ENCODE measurements at places on chromosomes 1 and 21.
A peak's percentile ranks its signal among the peaks of the same experiment; 100 is the strongest.

- no peak for DNase-seq
Observed at GRCh38 chr1:77829851-77830250, 50.4 kb downstream of the MIGA1 start.

DNA sequence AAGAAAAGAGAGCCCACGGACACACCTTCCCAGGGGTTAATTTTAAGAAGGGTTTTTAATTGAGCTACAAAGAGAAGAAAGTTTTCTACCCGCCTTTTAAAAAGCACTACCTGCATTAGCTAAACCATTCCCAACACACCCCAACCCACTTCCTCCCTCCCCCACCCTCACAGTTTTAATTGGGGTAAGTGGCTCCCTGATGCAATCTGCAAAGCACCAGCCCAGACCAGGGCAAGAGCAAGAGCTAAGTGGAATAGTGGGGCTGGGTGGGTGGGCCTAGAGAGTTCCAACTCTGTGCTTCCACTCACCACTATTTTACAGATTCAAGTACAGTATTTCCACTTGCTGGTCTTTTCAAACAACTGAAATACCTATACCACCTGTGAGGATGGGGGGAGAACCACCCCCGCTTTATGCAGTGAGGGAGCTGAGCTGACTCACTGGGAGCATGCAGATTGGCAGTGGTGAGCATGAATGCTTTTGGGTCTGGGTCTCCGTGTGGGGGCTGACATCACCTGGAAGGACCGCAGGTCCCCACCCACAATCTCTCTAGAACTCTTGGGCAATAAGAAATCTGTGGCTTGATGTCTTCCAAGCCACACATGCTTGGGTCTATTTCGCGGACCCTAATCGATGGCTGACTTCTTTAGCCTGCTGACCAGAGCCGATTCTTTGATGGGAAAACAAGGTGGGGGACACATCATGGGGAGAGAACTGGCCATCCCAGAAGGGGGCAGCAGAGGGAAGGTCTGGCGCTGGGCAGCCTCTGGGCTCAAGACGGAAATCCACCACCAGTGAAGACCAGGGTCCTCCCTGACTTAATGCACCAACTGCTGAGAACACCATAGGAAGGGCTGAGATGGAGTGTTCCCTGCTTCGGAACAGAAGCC, 95.5 kb downstream of the SSBP3 start:
- DNase-seq, result peak; percentile 21

GRCh38 chr21:15731243-15731613, 1.4 kb downstream of the USP25 start:
- no peak for DNase-seq

DNA sequence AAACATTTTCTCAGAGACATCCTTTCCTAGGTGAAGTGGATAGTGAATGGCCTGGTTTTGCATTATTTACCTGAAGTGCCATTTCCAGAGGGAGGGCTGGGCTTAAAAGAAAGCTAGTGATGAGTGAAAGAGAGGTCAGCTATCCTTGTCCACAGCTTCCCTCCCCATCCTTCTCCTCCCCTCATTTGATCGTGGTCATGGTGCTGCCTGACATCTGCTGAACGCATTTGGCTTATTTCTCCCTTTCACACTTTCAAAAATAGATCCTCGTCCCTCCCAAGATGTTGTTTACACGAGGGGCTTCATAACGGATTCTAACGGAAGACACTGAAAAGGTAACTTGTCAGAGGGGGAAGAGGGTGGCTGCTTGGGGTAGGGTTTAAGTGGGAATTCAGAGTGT, 66.1 kb downstream of the PRRX1 start:
- no peak for DNase-seq

DNA sequence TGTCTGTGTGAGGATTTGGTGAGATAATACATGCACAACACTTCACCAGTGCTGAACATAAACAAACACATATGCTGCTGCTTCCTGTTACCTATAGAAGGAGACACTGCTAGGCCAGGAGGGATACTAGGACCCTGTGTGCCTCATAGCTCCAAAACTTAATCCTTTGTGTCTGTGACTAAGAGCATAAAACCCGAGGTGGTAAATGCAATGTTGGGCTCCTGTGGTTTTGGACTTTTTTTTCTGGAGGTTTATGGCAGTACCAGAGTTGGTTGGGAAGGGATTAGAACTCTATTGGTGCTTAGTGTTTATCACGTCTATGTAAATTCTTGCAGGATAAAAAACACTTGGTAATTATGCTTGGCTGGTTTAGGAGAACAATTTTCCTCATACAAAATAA, 122.9 kb downstream of the NUF2 start:
- DNase-seq, result no peak

DNA sequence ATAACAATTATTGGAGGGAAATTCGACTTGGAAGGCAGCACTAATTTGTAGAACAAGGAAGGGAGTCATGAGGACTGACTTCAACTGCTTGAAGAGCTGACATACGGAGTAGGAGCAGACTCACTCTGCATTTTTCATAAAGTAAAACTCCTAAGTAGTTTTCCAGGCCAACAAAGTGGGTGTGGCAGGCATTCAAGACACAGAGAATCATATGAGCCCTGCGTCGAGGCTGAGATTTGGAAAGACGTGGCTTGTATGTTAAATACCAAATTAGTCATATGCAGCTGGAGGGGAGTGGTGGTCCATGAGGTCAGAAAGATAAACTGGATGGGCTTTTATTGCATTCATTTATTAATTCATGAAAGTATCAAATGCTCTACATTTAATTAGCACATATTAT, 255.7 kb upstream of the JUN start:
- no peak for DNase-seq

DNA sequence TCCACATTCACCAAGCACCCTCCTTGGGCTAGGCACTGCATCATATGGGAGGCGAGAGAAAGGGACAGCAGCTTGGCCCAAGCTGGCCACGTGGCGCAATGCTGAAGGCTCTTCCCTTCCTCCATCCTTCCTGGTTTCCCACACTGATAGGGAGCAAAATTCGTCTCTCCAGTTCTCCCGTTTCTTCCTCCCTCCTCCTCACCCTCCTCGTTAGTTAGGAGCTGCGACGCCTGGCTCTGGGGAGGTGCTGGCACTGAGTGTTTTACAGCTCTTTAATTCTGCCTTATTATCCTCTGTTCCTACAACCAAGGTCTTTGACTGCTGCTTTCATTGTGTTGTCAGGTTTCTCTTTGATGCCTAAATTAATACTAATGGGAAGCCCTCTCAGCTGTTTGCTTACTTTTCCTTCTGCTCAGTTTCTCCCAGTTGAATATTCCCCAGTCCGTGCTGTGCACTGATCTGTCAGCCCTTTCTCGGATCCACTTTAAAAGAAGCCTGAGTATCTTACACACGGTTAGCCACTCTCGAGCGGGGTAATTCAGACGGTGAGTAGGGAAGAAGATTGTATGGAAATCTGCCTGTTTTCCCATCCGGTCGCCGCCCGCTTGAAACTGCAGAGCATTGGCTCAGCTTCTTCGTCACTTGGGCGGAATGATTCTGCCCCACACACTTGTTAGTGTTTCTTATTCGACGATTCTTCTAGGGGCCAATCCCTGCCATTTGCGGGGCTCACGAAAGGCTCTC, 56.2 kb upstream of the SMYD2 start:
- DNase-seq, result no peak

DNA sequence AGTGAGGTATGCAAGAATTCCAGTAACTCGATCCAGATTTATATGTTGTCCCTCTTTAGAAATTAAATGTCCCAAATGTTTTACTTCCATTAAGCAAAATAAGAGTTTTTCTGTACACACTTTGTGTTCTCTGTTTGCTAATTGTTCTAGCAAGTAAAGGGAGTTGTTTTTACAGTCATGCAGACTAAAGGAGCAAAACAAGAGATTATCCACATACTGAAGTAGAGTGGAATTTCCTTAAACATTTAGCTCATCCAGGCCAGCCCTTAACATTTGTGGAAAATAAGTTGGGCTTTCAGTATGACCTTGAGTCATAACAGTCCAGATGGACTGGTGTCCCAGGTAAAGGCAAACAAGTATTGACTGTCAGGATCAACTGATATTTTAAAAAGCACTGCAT, 44.1 kb upstream of the TINAGL1 start:
- no peak for DNase-seq

DNA sequence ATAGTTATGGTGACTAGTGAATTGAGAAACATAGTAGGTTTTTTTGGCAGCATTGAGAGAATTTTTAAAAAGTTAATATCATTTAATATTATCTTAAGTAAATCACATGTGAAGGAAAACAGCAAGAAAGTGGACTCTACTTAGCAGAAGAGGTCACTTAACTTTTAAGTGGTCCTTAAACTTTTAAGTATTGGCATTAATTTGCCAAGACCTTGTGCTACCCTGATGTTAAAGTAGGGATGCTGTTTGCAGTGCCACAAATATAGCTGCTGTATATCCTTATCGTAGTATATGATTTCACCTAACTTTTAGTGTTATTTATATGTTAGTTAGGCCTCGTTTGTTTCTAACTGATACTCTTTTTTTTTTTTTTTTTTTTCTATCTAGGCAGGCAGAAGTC, 40.2 kb downstream of the SMG7 start:
- no peak for DNase-seq

GRCh38 chr1:223713546-223714420, 1.4 kb downstream of the CAPN2 start:
- peak; percentile 40 for DNase-seq

DNA sequence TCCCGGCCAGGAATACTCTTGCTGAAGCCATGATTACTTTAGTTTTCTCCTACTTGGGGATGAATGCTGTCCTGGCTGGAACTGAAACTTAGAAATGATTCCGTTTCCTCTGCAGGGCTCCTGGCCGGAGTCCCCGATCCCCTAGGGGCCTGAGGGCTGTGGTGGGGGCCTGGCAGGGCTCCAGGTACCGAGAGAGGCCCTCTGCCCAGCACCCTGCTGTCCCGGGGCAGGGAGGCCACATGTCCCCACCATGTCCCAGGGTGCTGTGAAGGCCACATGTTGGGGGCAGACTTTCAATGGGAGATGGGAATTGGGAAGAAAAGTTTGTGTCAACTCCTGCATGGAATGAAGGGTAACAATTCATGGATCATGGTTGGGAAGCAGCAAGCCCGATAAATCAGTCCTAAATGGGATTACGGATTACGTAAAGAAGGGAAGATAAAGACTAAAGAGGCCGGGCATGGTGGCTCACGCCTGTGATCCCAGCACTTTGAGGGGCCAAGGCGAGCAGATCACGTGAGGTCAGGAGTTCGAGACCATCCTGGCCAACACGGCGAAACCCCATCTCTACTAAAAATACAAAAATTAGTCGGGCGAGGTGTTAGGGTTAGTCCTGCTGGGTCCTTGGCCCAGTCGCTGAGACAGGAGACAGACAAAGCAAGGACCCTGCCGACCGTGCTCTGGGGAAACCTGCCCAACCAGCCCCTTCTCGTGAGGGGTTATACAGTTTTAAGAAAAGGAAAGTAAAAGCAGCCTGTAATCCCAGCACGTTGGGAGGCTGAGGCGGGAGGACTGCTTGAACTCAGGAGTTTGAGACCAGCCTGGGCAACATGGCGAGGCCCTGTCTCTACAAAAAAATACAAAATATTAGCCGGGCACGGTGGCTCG, 37.6 kb downstream of the MORN1 start:
- DNase-seq, result no peak

- DNase-seq, result peak; percentile 88
Observed at GRCh38 chr1:150613061-150613920, 16.1 kb downstream of the ENSA start.

DNA sequence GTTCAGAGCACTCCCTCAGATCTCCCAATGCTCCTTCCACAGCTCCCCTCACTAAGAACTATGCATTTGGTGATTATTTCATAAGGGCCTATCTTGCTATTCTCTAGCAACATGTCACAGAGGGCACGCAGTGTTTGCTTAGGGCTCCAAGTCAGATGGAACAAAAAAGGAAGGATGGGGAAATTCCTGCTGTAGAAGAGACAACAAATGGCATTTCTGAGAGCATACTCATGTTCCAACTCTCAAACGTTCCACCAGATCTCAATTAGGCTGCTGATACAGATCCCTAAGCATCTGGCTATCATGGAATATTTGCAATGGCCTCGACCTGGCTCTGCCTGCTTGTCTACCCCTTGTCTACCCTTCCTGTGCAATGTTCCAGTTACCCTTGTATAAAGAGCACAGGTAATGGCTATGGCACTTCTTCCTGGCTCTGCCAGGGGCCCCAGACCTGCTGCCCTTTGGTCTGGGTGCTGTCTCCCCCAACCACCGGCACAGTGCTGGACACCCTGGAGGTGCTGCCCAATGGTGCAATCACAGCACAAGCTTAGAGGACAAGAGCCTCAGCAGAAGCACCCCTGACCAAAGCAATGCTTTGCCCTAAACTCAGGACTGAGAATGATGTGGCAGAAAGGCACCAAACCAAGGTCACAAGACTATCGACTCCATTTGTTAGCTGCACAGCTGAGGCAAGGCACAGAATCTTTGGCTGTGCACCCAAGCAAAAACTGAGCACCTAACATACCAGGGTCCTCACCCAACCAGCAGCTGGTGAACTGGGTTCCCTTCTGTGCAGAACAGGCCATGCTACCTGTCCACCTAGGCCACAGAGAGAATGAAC, 3.6 kb downstream of the PARP1 start:
- DNase-seq, result no peak

DNA sequence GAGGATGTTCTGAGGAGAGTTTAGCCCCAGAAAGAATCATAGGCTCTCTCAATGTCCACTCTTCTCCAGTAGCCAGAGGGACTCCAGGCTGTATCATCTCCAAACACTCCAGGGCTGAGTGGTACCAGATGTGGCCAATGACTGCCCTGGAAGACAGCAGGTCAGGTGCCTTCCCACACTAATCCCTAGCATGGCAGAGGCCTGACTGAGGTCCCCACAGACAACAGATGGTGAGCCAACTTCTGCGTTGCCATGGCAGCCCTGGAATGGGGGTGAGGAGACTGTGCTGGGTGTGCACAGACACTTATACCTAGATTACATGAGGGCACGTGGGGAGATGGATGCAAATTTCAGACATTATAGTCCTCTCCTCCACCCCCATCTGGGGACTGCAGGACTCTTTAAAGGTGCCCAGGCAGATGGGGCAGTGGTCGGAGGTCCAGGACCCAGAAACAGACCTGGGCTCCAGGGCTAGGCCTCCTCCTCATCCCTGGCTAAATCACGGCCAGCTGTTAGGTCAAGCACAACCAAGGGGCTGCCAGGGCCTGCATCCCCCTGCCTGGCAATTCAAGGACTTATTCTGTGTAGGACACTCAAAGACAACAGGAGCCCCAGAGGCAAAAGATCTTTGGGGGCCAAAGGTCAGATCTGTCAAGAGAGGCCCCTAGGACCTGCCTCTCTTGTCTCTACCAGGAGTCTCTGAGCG, 42.9 kb downstream of the CAMK2N1 start:
- DNase-seq, result no peak

- DNase-seq, result no peak
Observed at GRCh38 chr1:234973426-234974250, 155.0 kb downstream of the TOMM20 start.
